Lower lobe of right lung (tissue), 2 donors: ENCODE measurements at places on chromosomes 6 and 20. TPM values are rescaled to one million over a fixed set of nuclear protein-coding genes. Genes with fewer than 3 reads are reported as not detected.

Gene PPP1R14C
- total RNA-seq, result 15.4 TPM

Gene BPIFA1
- 28.4 TPM for total RNA-seq

Gene OXT
- not detected for total RNA-seq

Gene ELOVL4
- total RNA-seq, result 0.24 TPM

Gene DDRGK1
- 89.8 TPM for total RNA-seq

Gene CASS4
- total RNA-seq, result 23.9 TPM

Gene OPN5
- total RNA-seq, result not detected

Gene APMAP
- 82.9 TPM for total RNA-seq

Gene SIRPG
- total RNA-seq, result 0.97 TPM

Gene MATN4
- not detected for total RNA-seq

Gene OR2H1
- total RNA-seq, result not detected

Gene TFAP2D
- not detected for total RNA-seq

Gene TUBB1
- total RNA-seq, result 6.5 TPM

Gene PHACTR3
- 9.0 TPM for total RNA-seq

Gene SMOC2
- total RNA-seq, result 12.6 TPM

Gene ACSS1
- total RNA-seq, result 41.8 TPM

Gene CYP21A2
- total RNA-seq, result 1.1 TPM

Gene DCDC2
- total RNA-seq, result 5.6 TPM

Gene PDYN
- not detected for total RNA-seq

Gene PNPLA1
- 0.27 TPM for total RNA-seq

Gene SLC32A1
- not detected for total RNA-seq

Gene RSPO3
- total RNA-seq, result 8.0 TPM

Gene RFX6
- not detected for total RNA-seq

Gene LKAAEAR1
- total RNA-seq, result 0.97 TPM

Gene TUBB2B
- total RNA-seq, result 0.59 TPM

Gene BEND3
- total RNA-seq, result 3.1 TPM

Gene EPPIN
- 0.38 TPM for total RNA-seq

Gene RALY
- total RNA-seq, result 124 TPM

Gene SLA2
- 1.4 TPM for total RNA-seq

Gene FUT9
- not detected for total RNA-seq

Gene EYA2
- 3.5 TPM for total RNA-seq

Gene ATAT1
- total RNA-seq, result 8.9 TPM

Gene RBPJL
- total RNA-seq, result not detected

Gene HFE
- total RNA-seq, result 12.4 TPM

Gene NHSL1
- total RNA-seq, result 63.7 TPM

Gene FAM229B
- 13.6 TPM for total RNA-seq

Gene BHLHE23
- total RNA-seq, result not detected

Gene GPR6
- not detected for total RNA-seq

Gene SUMO4
- 2.0 TPM for total RNA-seq

Gene MAK
- total RNA-seq, result 1.3 TPM
